ENCODE measurements at places on chromosomes 1 and 21.
A peak's percentile ranks its signal among the peaks of the same experiment; 100 is the strongest.

DNA sequence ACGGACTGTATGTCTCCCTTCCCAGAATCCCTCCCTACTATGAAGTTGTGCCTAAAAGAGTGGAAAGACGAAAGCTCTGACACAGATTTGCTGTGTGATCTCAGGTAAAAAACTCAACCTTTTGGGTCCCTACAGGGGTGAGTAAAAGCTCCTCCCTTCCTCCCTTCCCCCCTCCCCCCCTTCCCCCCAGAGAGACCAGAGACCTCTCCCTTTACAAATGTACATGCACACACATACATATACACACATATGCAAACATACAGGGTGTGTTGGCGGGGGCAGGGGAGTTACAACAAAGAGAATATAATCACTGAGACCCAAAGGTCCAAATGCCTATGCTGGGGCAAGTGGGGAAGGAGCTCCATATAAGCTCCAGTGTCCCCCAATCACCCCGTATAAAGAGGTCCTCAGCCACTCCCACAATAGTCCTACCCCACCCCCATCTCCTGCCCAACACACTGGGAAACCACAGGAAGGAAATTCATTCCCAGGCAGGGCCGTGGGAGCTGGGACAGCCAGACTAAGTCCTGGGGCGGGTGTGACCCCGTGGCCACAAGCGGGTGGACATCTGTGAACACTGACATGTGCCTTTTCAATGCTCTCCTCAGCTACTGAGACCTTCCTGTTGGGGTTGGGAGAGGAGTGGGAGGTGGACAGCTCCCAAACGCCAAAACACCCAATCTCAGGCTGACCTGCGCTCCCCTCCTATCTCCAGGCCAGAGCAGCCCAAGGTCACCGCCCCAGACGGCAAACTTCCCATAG, 2.0 kb downstream of the MEF2D start:
- DNase-seq = no peak

- no peak for DNase-seq
Observed at GRCh38 chr1:161986328-161986727, 37.3 kb downstream of the OLFML2B start.

DNA sequence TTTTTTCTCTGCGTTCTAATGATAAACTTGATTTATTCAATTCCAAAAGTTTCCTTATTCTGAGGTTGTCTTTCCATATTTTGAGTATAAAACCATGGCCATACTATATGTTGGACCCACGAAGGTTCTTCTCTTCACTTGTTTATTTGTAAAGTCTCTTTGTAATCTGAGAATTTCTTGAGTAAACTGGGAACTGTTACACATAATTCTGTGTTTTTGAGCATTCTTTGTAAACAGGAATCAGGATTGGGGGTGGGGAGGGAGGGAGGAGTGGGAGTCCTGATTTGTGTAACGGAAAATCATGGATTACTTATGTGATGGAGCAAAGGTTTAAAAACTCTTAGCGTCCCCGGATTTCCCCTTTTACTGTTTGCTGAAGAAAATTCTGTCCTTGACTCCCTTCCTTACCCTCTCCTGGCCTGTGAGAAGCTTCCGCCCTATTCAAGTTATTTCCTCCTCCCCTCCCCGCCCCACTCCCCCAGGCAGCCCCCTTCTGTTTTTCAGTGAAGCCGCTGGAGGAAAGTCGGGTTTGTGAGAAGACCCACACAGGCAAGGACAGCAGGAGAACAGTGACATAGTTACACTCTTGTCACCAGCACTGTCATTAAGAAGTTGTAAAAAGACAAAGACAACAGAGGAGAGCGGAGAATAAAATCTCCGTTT, 6.4 kb upstream of the NBPF11 start:
- no peak for DNase-seq

DNA sequence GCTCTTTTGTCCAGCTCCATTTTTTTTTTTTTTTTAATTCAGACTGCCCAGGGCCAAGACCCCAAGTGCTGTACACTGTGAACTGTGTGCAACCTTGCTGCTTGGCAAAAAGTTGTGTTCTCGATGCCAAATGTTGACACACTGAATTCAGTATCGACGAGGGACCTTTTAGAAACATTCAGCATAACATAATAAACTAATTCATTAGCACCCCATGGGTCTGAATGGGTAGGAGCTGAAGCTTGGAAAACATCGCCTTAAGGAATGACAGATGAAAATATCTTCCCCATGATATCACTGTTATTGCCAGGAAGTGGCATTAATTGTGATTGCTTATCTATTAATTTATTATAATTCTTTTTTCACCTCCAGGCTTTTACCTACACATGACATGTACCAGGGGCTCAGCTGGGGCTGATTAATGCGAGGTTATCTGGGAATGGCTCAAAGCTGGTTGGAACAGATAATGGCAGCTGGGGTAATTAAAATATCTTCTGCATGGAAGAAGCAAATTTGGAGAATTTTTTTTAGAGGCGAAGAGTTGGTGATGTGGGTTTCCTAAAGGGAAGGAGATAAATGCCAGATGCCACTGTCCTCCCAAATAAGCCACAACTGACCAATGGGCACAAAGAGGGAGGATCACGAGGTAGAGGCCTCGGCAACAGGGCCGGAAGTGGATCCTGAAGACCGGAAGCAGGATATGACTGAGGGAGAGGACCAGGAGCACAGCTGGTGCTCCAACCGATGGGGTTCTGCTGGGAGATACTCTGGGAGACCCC, 169.3 kb downstream of the GRIK3 start:
- DNase-seq = no peak

GRCh38 chr1:117655220-117655577, 49.4 kb downstream of the TENT5C start:
- no peak for DNase-seq

GRCh38 chr1:232627645-232628334, 2.1 kb downstream of the SIPA1L2 start:
- peak; percentile 70 for DNase-seq

- no peak for DNase-seq
Observed at GRCh38 chr1:165960136-165960535, 132.7 kb downstream of the UCK2 start.

- no peak for DNase-seq
Observed at GRCh38 chr1:47761201-47761930, 235.8 kb downstream of the TRABD2B start.

All from NCI-H2029 (cell line).